ENCODE measurements at places on chromosomes 1 and 21.

- no peak for DNase-seq
These were observed 7.3 kb downstream of the UQCRHL start for GRCh38 chr1:15799928-15800835.

- DNase-seq: no peak
These were observed 27.3 kb upstream of the CD84 start for GRCh38 chr1:160606611-160607010.

- no peak for DNase-seq
These were observed 23.8 kb downstream of the HSD3B2 start for GRCh38 chr1:119438761-119439160.

- peak; percentile 51 for DNase-seq
These were observed 37.0 kb downstream of the NUAK2 start for GRCh38 chr1:205284420-205285144.

DNA sequence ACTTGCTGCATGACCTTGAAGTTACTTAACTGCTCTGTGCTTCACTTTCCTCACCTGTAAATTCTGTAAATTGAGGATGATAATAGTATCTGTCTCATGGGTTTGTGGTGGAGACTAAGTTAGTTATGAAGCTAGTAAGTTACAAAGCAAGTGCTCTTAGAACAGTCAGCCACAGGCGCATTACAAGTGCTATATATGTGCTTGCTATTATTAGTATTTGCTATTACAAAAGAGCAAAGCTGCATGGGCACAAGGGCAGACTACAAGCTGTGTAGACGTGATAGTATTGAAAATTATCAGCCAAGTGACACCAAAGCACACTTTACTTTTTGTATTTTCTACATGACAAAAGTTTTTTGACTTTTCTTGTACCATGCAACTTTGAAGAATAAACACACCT lies 150.9 kb upstream of the CTTNBP2NL start:
- no peak for DNase-seq

DNA sequence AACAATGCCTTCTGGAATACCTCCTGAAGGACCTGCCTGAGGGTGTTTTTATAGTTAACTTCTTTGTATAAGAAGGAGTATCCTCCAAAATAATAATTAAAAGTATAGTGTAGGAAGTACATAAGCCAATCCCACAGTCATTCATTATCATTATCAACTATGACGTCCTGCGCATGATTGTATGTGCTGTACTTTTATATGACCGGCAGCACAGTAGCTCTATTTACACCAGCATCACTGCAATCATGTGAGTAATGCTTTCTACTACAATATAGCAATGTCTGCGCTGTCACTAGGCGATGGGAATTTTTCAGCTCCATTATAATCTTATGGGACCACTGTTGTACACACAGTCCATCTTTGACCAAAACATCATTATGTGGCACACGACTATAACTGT lies 72.0 kb downstream of the BEND5 start:
- DNase-seq: no peak

DNA sequence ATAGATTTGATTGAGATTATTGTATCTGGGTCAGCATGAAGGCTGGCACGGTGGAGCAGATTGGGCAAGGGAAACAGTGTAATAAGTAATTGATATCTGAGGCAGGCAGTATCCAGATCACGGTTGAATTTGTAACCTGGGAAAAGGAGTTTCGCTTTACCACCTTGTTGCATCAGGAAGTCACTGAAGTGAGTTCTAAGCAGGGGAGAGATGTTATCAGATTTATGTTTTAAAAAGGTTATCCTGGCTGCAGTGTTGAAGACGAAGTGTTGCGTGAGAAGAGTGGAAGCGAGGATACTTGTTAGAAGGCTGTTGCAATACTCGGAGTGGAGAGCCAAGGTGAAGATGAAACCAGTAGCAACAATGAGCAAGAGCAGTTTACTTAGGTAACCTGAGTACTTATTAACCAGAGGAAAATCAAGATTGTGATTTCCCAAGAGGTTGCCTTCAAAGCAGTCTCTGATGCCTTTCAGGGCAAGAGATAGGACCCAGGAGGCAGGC lies 77.8 kb downstream of the LHX9 start:
- no peak for DNase-seq

GRCh38 chr1:24374891-24375786 lies 38.4 kb downstream of the STPG1 start:
- no peak for DNase-seq

- no peak for DNase-seq
These were observed 834.0 kb upstream of the TMPRSS15 start for GRCh38 chr21:19237608-19238007.

GRCh38 chr1:25624156-25624555 lies 7.6 kb downstream of the MAN1C1 start:
- no peak for DNase-seq

DNA sequence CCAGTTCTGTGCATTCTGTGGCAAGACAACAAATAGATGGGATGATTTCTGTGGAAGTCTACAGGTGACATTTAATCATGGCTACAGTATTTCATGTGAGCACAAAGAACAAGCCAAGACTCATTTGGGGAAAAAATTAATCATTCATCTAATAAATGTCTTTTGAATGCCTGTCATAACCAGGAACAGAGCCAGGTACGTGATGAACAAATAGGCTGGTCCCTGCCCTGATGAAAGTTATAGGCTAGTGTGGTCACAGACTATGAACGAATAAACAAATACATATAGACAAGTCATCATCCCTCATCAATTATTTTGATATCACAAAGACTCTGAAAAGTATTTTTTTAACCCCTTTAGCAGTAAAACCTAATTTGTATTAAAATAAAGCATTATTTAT lies 226.4 kb upstream of the RRP15 start:
- DNase-seq: no peak

GRCh38 chr1:177185209-177185608 lies 14.5 kb downstream of the BRINP2 start:
- DNase-seq: no peak

DNA sequence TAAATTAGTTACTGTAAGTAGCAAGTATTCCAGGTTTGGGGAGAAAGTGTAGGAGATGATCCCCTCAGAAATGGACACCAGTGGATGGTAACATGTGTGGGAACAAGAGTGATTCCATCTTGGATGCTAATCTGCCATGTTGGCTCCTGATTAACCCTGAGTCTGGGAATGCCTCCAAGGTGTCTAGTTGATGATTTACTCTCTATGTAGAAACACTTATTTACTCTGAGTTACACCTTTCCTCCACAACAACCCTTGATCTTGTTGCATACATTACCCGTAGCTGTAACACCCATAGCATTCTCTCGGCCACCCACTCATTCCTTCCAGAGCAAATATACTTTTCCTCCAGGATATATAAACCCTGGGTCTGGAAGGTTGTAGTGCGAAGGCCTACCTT lies 315.9 kb upstream of the GREM2 start:
- no peak for DNase-seq

DNA sequence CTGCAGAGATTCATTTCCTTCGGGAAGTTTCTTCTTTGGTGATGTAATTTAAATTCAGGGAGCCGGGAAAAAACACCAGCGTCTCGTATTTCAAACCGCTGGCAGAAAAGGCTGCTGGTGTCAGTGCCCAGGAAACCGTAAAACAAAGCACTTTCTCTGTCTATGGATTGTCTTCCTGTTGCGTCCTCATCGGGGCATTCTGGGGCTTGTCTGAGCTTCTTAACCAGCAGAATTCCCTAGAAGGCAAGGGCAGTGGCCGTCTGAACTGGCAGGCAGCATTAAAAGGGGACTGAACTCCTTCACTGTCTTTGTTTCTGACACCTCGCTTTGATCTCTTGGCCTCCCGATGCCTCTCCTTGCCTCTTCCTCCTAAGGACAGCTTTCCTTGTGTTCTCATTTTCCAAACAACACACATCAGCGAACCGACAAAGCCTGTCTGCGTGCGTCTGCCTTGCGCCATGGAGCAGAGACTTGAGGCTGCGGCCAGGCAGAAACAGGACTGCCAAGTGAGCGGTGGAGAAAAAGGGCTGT lies 391.6 kb upstream of the VAMP3 start:
- no peak for DNase-seq

DNA sequence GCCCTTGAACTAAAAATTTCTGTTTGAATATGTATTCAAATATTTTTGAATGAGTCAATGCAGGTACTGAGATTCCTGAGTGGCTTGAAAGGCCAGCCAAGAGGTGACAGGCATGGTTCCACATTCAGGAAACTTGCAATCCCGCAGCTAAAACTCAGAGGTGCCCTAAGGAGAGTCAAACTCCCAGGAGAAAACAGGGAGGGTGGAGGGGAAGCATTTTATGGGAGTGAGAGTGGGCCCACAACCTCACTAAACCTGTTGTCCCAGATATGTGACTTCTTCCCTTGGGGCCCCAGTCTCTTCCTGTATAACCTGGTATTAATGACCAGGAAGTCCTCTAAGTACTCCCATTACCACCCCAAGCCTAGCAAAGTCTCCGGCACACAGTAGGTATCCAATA lies 189.6 kb downstream of the PLPP3 start:
- DNase-seq: no peak

DNA sequence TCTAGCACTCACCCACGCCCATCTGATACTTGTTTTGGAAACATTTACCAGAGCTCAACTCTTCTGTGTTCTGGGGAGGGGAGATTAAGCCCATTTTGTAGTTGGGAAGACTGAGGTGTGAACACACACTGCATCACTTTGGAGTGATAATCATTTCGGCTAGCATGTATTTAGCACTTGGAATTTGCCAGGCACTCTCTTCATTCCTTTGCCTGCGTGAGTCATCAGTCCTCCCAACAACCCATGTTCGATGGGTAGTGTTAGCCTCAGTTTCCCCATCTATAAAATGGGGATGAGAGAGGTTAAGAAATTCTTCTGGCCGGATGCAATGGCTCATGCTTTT lies 182.8 kb upstream of the TMEM51 start:
- DNase-seq: no peak

DNA sequence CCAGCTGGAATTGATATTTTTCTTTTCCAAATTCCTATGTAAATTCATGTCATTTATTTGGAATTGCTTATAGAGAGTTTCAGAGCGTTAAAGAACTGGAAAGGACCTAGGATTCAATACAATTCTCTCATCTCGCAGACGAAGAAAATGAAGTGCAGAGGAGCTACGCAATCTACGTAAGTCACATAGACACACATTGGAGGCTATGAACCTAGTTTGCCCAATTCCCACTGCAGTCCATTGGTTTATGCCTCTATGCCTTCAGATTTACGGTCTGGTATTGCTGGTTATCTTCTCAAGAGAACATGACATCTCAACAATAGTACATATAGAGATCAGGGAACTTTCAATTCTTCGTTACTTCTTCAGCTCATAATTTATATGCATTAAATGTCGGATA lies 971 bp upstream of the RNF2 start:
- DNase-seq: no peak

- no peak for DNase-seq
These were observed 6.7 kb downstream of the TAGLN2 start for GRCh38 chr1:159918352-159919200.

- no peak for DNase-seq
These were observed 28.7 kb downstream of the C1orf87 start for GRCh38 chr1:60044881-60045280.

- no peak for DNase-seq
These were observed 40.9 kb downstream of the LAMC2 start for GRCh38 chr1:183226963-183227362.

- no peak for DNase-seq
These were observed 13.1 kb downstream of the ATP13A2 start for GRCh38 chr1:16998589-16998988.

DNA sequence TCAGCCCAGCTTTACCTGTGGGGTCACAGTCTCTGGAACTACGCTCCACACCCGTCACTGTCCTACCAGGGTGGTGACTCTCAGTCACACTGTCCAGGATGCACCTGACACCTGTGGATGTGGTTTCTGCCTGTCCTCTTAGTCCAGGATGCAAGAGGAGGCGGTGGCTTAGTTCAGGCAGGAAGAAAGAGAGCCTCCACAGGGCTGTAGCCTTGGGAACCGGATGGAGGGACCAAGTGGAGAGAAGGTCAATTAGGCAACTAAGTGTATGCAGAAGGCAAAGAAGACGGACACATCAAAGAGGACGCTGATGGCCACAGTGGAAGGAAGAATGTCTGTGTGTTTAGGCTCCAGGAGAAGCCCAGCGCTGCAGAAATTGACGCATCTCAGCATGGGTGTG lies 153.9 kb upstream of the IRF2BP2 start:
- DNase-seq: no peak

DNA sequence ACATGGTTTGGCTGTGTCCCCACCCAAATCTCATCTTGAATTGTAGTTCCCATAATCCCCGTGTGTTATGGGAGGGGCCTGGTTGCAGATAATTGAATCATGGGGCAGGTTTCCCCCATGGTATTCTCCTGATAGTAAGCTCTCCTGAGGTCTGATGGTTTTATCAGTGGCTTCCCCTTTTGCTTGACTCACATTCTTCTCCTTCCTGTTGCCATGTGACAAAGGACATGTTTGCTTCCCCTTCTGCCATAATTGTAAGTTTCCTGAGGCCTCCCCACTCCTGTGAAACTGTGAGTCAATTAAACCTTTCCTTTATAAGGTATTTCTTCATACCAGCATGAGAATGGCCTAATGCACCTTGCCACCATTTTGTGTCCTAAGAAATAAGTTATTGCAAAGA lies 415.0 kb downstream of the COL11A1 start:
- no peak for DNase-seq

- DNase-seq: no peak
These were observed 35.9 kb upstream of the NFIA start for GRCh38 chr1:61046434-61046833.

Data from stimulated activated CD8-positive, alpha-beta memory T cell treated with anti-CD3 and anti-CD28 coated beads, Interleukin-7, amount 100 ng/mL, for 24 hours (primary cell).